CD4-positive, alpha-beta T cell (primary cell): ENCODE measurements at places on chromosomes 12 and 14.

DNA sequence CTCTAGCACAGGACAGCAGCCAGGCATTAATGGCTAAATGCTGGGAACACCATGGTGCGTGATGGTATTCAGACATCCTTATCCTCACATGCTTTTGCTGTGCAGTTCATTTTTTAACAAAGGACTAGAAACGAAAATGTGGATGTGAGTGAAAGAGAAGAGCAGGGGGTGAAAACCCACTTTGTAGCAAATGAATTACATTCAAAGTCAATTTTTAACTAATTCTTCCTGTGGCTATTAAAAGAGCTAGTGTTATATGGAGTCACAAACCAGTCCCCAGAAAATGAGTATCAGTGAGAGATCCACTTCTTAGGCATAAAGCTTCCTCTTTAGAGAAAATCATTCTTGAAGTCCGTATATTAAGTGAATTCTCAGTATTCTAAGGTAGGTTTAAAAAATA is 592.0 kb upstream of the LMO3 start:
- no peaks in the 10 kb centered on the region for H3K4me1 ChIP-seq
- H3K27ac ChIP-seq: no peak overlapping the region
- no peaks in the 10 kb centered on the region for H3K36me3 ChIP-seq
- DNase-seq: no peak
- no peak overlapping the region for H3K4me3 ChIP-seq

DNA sequence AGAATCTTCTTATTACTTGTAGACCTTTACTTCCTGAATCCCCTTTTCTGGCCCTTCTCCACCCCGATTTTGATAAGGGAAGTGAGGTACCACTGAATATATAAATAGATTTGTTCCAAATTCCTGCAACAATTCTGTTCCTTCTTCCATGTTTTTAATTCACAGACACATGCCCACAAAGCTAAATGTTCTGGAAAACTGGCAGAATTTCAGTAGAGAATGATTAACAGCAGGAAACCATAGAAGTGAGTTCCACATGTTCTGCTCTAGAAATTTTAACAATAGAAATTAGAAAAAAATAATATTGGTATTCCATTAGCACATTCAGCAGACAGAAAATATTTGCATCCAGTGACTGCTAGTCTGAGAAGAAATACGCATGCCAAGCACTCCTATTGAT is 139.6 kb downstream of the SLC2A13 start:
- H3K36me3 ChIP-seq: no peaks in the 10 kb centered on the region
- H3K4me3 ChIP-seq: no peak overlapping the region
- no peak overlapping the region for H3K27ac ChIP-seq
- H3K4me1 ChIP-seq: no peaks in the 10 kb centered on the region

DNA sequence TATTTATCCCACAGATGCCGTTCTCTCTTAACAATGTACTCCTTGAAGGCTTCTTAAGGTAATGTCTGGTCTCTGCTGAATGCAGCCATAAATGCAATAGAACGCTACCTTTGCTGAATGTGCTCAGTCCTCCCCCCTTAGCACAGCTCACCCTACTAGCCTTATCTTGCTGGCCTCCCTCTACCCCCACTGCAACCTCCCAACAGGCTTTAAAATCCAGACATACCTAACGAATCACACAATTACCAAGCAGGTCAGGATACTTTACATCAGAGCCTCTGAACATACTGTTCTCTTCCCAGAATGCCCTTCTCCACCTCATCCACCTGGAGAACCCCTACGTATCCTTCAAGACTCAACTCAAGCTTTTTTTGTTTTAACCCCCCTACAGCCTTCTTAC is 51.0 kb upstream of the CRADD start:
- no peak overlapping the region for H3K4me3 ChIP-seq
- no peaks in the 10 kb centered on the region for H3K4me1 ChIP-seq
- H3K27me3 ChIP-seq: no peaks in the 10 kb centered on the region
- DNase-seq: no peak
- no peaks in the 10 kb centered on the region for H3K36me3 ChIP-seq
- no peak overlapping the region for H3K27ac ChIP-seq

GRCh38 chr12:92546635-92547348 is 156.0 kb upstream of the PLEKHG7 start:
- H3K4me1 ChIP-seq: peaks cover 7% of the 10 kb centered on the region
- H3K36me3 ChIP-seq: no peaks in the 10 kb centered on the region
- H3K27ac ChIP-seq: no peak overlapping the region
- no peaks in the 10 kb centered on the region for H3K27me3 ChIP-seq
- DNase-seq: no peak
- H3K4me3 ChIP-seq: no peak overlapping the region

DNA sequence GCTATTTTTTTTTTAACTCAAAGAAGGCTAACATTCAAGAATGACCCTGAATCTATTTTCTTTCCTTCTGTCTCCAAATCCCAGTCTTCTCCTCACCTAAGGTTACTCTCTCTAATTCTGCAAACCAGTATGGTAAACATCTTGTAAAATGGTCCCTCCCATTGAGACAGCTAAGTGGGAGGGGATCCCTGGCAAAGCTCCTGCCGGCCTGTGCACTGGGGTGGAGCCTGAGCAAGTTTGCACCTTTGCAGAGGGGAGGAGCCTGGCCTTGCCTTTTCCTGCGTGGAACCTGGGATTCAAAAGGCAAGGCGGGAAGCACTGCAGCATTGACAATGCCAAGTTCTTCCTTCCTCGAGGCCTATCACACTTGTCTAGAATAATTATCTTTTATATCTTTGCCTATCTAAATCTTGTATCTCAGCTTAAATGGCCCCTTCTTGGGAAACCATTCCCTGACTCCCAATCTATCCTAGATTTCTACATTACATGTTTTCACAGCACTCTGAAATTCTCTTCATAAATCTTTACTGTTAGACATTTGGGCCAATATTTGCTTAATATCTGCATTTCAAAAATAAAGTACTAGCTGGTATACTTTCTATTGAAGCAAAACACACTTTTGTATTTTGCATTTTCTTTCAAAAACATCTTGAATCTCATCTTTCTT is 83.0 kb downstream of the EPS8 start:
- H3K4me3 ChIP-seq: no peak overlapping the region
- no peaks in the 10 kb centered on the region for H3K27me3 ChIP-seq
- no peaks in the 10 kb centered on the region for H3K36me3 ChIP-seq
- no peaks in the 10 kb centered on the region for H3K4me1 ChIP-seq
- DNase-seq: no peak
